ENCODE measurements at places on chromosomes 3 and 15.

DNA sequence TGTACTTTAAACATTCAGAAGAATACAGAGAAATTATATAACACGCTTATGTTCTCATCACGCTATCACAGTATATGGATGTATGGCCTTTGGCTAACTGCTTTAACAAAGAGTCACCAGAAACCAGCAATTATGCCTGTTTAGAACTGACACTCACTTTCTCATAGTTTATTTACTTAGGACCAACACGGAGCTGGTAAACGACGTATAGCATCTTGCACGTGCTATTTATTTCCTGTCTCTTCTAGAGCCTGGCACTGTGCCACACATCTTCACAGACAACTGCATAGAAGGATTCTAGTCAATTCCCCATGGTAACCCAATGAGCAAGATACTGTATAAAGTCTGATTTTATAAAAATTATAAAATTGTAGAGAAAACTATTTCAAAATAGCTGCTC lies 43.6 kb downstream of the TBC1D2B start:
- DNase-seq: peak; percentile 3

GRCh38 chr3:70914862-70915261 lies 602.4 kb upstream of the MDFIC2 start:
- DNase-seq: no peak

- DNase-seq: no peak
These were observed 20.5 kb downstream of the IL1RAP start for GRCh38 chr3:190534386-190534785.

DNA sequence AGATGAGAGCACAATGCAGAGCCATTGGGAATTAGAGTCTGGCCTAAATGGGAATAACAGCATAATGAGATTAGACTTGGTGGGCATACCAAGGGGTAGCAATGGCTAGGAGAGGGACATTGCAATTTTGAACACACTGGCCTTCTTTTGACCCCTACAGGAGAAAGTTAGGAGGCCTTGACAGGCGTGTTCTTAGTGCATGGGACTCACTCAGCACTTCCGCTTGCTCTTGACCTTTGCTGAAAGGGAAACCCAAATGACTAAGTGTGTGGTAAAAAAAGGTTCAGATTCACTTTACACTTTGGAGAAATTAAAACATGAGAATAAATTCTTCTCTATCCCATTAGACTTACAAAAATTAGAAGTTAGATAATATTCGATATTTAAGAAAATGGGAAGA lies 317.4 kb downstream of the DIPK2A start:
- no peak for DNase-seq

GRCh38 chr3:106860182-106860581 lies 517.1 kb upstream of the CCDC54 start:
- no peak for DNase-seq

DNA sequence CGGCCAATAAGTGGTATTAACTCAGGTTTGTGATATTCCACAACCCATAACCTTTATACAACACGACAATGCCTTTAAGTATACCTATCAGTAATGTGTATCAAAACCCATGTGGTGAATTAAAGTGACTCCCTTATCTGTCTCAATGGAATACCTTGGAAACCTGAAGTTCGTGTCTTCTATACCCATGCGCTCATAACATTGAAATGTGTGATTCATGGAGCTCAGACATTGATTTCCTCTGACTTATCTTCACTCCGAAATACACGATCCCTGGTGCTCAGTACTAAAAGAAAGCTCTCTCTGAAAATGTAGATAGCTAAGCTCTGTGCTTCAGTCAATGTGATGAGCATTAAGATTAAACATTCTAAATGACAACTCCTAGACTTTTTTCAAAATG lies 140.3 kb downstream of the TBC1D5 start:
- DNase-seq: no peak

- DNase-seq: no peak
These were observed at the start of gene SPSB4 for GRCh38 chr3:141050576-141051442. SPSB4 (plus strand) TSS chr3:141051347; CDS start chr3:141066105, 14,758 bp downstream.

- DNase-seq: no peak
These were observed 62.8 kb downstream of the XXYLT1 start for GRCh38 chr3:195208183-195208582.

DNA sequence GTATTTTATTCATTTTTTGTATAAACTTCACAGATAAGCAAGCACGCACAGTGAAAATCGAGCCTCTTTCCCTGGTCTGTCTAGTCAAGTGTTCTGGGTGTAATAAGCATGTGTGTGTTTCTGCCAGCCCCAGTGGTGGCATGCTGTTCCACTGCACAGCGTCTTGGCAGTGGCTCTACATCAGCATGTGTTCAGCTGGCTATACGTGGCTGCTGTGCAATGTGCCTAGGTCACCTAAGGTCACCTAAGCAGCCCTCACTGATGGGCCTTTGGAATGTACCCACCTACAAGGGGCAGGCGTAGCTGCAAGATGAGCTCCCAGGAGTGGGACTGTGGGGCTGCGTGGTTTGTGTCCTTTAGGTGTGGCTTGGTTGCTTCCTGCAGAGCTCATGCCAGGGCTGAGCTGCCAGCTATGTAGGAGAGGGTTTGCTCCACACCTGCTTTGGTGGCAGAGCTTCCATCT lies 4.9 kb downstream of the LIMD1 start:
- DNase-seq: no peak

- no peak for DNase-seq
These were observed 28.8 kb upstream of the PROK2 start for GRCh38 chr3:71813704-71814103.

DNA sequence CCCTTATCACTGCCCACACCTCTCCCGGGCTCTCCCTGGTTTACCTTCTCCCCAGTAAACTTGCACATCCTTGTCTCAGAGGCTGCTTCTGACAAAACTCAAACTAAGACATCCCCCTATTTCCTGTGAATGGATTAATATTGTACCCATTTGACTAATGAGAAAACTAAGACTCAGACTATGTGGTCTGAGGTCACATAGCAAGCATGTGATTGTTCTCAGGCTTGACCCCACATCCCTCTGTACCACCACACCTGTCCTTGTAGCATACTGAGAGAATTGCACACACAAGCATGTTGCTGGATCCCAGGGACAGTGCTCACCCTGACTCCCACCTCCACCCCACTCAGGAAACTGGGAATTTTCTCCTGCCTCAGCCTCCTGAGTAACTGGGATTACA lies 90.7 kb upstream of the HES1 start:
- no peak for DNase-seq

DNA sequence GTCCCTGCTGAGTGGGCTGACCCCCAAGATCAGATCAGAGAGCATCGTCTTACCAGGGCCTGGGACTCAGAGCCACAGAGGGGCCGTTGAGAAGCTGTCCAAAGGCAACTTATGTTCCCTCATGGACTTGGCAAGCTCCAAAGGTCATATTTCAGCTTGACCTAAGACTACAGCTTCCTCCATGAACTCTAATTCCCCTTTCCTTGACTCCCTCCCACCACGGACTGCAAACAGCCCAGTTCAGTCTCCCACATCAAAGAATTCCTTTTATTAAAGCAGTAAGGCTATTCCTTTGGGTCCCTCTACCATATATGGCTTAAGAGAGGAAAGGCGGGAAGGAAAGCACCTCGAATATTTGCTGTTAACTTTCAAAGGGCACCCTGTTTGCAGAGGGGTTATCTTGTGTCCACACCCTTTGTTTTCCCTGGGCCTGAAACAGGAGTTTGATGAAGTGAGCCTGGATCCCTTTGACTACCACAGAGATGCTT lies 146.1 kb upstream of the THBS1 start:
- DNase-seq: no peak

DNA sequence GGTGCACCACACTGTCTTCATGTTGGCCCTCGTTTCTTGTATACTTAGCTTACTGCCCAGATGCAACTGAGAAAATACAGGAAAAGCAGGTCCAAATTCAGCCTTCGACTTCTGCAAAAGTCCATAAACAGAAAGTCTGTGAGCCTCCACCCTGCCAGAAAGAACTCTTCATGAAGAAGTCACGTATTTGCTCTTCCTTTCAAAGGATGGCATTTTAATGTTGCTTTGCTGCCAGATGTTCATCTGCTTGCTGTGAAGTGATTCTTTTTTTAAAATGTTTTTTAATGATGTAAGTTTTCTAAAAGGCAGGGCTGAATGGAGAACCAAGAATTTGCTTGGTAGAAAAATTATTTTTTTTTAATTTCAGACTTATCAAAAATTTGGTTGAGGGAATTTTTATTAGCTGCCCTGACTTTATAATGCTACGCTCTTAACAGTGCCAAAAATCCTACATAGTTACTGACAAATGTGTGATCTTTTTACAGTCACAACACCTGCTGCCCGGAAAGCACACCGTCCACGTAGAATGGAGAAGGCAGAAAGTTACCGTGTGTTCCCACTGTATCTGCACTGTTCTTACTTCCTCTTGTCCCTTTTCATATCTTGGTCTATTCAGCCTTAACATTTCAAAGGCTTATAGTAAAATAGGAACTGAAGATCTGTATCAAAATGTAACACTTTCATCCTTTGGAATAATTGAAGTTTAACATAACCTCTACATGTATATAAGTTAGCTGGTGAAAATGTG lies 136.3 kb downstream of the LRRC28 start:
- no peak for DNase-seq

- DNase-seq: no peak
These were observed 415.5 kb upstream of the ARPP21 start for GRCh38 chr3:35223632-35224394.

- DNase-seq: no peak
These were observed 162.1 kb downstream of the CADM2 start for GRCh38 chr3:85120879-85121278.

GRCh38 chr3:72301779-72302178 lies 516.8 kb upstream of the PROK2 start:
- DNase-seq: no peak

DNA sequence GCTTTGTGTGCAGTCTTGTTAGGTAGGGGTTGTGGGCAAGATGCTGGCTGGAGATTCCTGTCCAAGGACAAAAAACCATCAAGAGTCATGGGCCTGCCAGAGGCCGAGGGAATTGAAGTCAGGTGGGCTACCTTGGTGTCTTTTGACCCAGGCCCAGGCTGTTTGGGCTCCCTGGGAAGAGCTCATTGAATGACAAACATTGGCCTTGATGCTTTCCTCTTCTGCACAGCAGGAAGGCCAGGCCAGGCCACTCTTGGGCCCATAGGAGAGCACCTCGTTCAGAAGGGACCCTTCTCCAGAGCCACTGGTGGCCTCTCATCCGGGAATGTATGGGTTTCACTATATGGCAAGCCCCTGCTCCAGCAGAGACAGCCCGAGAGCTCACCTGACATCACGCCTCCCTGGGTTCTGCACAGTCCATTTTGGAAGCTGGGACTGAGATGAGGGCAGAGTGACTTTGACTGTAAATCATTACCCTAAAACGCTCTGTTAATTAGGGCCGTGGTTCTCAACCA lies 169.1 kb downstream of the NSMCE3 start:
- DNase-seq: no peak

DNA sequence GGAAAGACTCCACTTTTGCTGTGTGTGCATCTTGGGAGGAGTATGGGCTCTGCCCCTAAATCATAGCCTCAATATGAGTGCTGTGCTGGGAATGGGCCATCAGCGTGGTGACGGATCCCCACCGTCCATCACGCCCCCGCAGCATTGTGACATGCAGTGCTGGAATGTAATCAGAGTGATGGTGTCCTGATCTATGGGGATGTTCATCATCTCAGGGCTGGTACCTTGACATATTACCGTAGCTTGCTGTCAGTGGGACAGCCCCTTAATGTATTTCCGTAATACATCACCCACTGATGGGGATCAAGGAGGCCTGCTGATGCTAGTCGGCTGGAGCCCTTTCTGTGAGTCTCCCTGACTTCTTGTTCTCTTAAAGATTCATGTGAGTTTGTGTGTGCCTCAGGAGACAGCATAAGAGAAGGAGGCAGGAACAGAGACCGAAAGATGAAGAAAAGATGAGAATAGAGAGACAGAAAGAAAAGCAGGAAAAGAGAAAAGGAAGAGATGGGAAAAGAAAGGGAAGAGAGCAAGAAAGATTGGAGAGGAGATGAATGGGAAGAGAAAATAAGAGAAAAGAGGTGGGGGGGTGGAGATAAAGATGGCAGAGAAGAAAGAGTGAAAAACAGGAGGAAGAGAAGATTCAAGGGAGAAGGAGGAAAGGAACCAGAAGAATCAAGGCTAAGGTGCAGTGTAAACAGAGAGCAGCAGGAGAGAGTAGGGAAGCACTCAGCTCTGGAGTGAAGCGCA lies 183.7 kb downstream of the RPLP1 start:
- no peak for DNase-seq

DNA sequence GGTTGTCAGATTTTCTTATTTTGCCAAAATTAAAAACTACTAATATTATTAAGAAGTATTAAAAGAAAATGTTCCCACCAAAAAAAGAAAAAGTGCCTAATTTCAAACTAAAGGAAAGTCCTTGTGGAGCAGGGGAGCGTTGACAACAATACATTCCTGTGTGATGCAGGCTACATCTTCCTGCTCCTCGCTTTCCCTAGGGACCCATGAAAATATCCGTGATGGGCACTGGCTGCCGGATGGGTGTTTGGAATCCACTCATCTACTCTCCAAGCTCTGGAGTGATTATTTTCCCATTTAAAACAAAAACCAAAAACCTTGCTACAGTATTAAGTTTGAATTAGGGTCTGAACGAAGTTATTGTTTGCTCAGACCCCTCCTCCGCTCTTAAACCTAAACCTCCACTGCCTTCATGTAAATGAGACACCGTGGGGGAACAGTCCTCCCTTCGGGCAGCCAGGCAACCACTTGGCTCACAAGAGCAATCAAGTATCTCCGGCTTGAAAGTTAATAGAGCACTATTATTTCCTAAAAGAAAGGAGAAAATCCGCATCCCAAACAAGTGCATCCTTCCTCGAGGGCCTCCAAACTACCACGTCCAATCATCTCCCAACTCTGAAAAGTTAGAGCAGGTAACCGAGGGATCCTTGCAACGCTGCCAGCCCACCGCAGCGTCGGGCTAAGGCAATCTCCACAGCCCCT lies 1.5 kb downstream of the ITGB5 start:
- no peak for DNase-seq

- no peak for DNase-seq
These were observed 3.9 kb downstream of the RPL35A start for GRCh38 chr3:197953881-197954280.

GRCh38 chr3:122033023-122033422 lies 11.0 kb upstream of the ILDR1 start:
- no peak for DNase-seq

- DNase-seq: no peak
These were observed 2.4 kb downstream of the LMCD1 start for GRCh38 chr3:8503871-8504610.

GRCh38 chr15:64678126-64678819 lies 97.1 kb downstream of the RBPMS2 start:
- no peak for DNase-seq

GRCh38 chr3:123884203-123884831 lies at the start of gene MYLK:
MYLK (minus strand) TSS chr3:123884332; CDS start chr3:123793841, 90,491 bp downstream.
- DNase-seq: no peak

- DNase-seq: peak; percentile 4
These were observed 6.4 kb downstream of the CELSR3 start for GRCh38 chr3:48656061-48656840.

GRCh38 chr3:50154476-50154839 lies 666 bp upstream of the SEMA3F start:
- no peak for DNase-seq

DNA sequence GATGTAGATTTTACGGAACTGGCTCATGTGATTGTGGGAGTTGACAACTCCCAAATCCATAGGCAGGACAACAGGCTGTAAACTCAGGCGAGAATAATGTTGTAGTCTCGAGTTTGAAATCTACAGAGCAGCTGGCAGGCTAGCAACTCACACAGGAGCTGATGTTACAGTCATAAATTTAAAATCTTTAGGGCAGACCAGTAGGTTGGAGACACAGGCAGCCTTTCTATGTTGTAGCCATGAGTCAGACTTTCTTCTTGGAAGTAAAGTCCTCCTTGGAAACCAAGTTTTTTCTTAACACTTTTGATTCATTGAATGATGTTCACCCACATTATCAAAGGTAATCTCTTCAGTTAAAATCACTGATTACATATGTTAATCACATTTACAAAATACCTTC lies 89.1 kb upstream of the ALCAM start:
- no peak for DNase-seq
